ENCODE measurements at places on chromosomes 7 and 10. TPM values are rescaled to one million over a fixed set of nuclear protein-coding genes. Genes with fewer than 3 reads are reported as not detected.

DNA sequence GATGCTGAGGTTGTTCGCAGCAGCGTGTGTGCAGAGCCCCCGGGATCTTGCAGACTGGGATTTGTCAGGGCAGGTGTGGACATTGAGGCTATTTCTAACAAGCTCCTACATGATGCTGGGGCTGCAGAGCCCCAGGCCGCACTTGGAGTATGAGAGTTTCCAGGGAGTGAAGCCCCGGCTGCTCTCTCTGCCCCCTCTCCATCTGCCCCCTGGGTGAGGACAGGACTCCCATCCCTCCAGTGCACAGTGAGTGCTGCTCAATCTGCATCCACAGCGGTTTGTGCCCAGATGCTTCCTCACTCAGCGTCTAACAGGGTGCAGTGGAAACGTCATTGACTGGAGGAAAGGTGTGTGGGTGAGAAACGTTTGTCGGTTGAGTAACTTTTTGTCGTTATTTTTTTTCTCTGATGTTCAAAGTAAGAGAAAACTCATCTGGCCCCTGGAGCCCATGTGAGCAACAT lies 25.3 kb downstream of the IL2RA start:
- peaks cover 6% of the 10 kb centered on the region for H3K4me1 ChIP-seq
- no peaks in the 10 kb centered on the region for H3K36me3 ChIP-seq
- H3K27ac ChIP-seq, result no peak overlapping the region

DNA sequence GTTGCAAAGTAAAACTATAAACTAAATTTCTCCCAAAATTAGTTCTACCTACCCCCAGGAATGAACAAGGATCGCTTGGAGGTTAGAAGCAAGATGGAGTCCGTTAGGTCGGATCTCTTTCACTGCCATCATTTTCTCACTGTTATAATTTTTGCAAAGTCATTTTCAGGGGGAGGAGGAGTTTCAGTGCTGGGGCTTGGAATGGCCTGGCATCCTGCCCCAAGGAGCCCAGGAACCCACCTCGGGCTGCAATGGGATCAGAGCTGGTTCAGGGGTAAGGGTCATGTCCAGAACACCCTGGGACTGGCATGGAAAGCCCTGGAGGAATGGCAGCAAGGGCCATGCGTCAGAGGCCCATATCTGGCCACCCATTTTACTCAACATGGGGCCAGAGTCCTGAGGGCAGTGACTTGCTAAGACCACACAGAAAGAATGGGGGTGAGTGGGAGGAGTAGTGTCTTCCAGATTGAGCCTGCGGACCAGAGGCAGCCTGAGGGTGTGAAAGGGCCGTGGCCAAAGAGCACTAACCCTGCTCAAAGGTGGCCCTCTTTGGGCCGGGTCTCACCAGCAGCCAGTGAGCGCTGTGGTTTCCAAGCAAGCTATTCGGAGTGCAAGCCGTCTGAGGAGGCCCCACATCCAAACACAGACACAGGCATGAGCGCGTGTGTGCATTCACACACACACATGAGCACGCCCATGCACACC lies 31.8 kb downstream of the GPRIN2 start:
- H3K4me1 ChIP-seq, result no peaks in the 10 kb centered on the region
- no peaks in the 10 kb centered on the region for H3K36me3 ChIP-seq
- H3K27me3 ChIP-seq, result no peaks in the 10 kb centered on the region
- DNase-seq, result peak; percentile 39

Gene PDGFA
- total RNA-seq, result 13.7 TPM

DNA sequence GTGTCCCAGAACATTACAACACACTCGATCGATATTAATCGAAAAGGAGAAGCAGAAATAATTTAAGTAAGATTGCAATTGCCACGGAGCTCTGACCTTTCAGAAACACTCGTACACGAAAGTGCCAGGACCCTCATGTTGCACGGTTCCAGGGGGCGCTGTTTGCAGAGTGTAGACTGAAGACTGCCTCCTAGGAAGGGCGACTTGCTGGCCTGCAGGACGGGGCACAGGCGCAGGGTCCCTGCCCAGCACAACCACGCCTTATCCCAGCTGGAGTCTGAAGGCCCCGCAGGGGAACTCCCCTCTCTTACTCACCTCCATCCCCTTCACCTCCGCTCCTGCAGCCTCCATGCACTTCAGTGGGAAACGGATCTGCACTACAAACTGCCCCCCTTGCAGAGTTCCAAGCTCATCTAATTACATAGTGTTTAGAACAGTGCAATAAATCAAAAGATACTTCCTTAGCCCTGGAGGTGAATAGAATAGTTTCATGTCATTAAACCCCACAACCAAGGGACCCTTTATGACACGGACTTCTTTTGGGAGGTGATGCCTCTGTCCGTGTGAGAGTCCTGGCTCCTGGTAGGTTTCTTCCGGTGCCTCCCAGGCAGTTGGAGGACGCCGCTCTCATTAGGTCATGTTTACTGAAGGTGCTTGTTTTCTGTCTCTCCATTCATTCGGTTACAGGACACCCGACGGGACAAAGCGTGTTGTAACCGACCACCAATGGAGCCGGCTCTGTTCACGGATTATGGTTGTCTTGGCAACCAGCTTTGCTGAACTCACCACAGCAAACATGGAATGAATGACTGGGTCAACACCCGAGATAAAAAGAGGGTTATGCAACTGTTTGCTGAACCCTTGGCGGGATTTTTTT lies 262.2 kb downstream of the BAMBI start:
- H3K27me3 ChIP-seq, result peaks cover 35% of the 10 kb centered on the region
- peak; percentile 97 for DNase-seq
- no peaks in the 10 kb centered on the region for H3K36me3 ChIP-seq
- peaks cover 19% of the 10 kb centered on the region for H3K4me1 ChIP-seq
- peak overlapping the region; percentile 42 for H3K4me3 ChIP-seq

Gene FAM24B
- total RNA-seq, result not detected

DNA sequence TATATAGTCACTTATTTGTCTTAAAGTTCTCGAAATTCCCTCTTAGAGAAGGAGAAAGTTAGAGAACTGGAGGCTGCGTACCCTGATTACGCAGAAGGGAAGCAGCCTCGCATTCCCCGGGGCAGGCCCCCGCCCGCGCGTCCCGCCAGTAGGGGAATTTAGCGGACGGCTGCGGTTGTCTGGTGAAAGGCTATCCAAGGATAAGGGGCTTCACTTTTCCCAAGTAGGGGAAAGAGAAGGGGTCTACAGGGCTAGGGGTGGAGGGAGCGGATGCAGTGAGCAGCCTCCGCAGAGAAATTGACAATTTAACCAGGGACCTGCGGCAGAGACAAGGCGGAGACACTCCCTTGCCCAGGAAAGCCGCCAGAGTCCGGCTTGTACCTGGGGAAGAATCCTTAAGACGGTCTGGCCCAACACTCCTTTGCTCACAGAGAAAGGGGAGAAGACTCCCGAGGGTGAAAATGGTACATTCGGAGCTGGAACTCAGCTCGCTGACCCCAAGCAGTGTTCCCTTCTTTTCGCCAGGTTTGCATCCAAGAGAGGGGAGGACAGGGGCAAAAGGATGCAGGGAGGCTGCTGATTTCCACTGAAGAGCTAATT lies 994 bp upstream of the MAGI2 start:
- H3K4me3 ChIP-seq, result peak overlapping the region; percentile 60
- peak; percentile 71 for DNase-seq
- no peaks in the 10 kb centered on the region for H3K36me3 ChIP-seq
- H3K27ac ChIP-seq, result no peak overlapping the region
- H3K27me3 ChIP-seq, result peaks cover 75% of the 10 kb centered on the region
- H3K4me1 ChIP-seq, result no peaks in the 10 kb centered on the region

Gene FFAR4
- total RNA-seq, result 0.04 TPM

DNA sequence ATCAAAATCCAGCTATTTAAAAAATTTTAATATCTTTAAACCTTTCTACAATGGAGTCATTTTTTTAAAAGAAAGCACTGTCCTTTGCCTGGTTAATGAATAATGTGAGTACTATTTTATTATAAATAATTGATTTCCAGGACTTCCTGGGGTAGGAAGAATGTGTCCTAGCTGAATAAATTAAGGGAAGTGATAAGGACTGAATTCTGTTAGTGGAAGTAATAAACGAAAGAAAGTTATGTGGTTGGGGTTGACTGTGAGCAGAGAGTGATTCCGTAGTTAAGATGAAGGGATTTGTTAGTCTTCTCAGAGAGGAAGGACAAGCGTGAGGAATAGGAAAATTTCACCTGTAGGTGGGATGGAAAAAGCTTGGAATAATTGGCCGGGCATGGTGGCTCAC lies 59.1 kb downstream of the AHCYL2 start:
- peaks cover 25% of the 10 kb centered on the region for H3K4me1 ChIP-seq
- H3K36me3 ChIP-seq, result no peaks in the 10 kb centered on the region
- H3K27ac ChIP-seq, result no peak overlapping the region

GRCh38 chr7:104971290-104972071 lies 42.5 kb upstream of the KMT2E start:
- peaks cover 5% of the 10 kb centered on the region for H3K4me1 ChIP-seq
- H3K36me3 ChIP-seq, result no peaks in the 10 kb centered on the region
- no peak overlapping the region for H3K4me3 ChIP-seq
- H3K27me3 ChIP-seq, result no peaks in the 10 kb centered on the region

DNA sequence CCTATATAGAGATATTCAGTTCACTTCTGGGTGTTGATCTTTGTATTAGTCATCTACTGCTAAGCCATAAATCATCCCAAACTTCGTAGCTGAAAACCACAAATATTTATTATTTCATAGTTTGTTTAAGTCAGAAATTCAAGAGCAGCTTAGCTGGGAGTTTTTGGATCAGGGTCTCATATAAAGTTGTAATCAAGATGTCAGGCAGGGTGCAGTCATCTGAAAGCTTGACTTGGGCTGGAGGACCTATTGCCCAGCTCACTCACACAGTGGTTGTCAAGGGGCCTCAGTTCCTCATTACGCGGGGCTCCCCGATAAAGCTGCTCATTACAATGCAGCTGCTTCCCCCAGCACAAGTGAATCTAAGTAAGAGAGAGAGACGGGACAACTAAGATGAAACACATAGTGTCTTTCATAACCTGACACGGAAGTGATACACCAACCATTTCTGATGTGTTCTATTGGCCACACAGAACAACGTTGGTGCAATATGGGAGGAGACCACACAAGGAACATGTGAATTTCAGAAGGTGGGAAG lies 15.7 kb downstream of the PPP1R3C start:
- no peak overlapping the region for H3K4me3 ChIP-seq
- H3K4me1 ChIP-seq, result no peaks in the 10 kb centered on the region
- H3K27me3 ChIP-seq, result no peaks in the 10 kb centered on the region
- no peaks in the 10 kb centered on the region for H3K36me3 ChIP-seq

Gene PRLHR
- not detected for total RNA-seq

DNA sequence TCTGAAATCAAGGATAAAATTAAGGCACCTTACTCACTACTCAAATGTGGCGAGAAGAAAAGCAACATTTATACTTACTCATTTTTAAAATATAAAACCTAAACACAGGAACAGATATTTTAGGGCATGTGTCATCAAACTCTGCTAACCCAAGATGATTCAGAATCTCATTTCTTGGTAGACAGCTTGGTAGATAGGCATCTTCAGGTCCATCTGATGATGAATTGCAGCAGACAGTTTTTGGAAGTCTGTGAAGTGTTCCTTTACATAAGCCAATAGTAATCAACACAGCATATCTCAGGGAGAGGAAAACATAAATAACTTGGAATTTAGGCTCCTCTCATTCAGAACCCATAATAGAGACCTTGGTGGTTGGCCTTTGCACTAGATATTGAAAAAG lies 3.4 kb downstream of the HIPK2 start:
- H3K4me3 ChIP-seq, result no peak overlapping the region
- H3K27me3 ChIP-seq, result peaks cover 24% of the 10 kb centered on the region
- H3K36me3 ChIP-seq, result no peaks in the 10 kb centered on the region
- no peak for DNase-seq
- H3K4me1 ChIP-seq, result peaks cover 12% of the 10 kb centered on the region

- H3K4me1 ChIP-seq, result peaks cover 4% of the 10 kb centered on the region
- no peak overlapping the region for H3K4me3 ChIP-seq
- H3K27ac ChIP-seq, result no peak overlapping the region
- H3K27me3 ChIP-seq, result no peaks in the 10 kb centered on the region
- H3K36me3 ChIP-seq, result no peaks in the 10 kb centered on the region
Measured at GRCh38 chr7:34900891-34901513, 136.3 kb downstream of the DPY19L1 start.

Gene CDCA7L
- total RNA-seq, result 39.9 TPM

Gene INHBA
- total RNA-seq, result 0.09 TPM

DNA sequence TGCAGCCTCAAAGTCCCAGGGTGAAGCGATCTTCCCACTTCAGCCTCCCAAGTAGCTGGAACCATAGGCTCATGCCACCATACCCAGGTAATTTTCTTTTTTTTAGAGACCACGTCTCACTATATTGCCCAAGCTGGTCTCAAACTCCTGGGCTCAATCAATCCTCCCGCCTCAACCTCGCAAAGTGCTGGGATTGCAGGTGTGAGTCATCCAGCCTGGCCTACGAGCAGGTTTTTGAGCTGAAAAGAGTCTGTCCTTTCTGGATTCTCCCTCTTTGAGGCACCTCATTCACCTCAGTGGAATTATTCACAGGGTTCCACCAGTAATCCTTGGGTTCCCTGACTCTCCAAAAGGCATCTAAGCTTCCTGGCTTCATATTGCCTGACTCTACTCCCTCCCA lies 7.6 kb upstream of the LEP start:
- H3K27me3 ChIP-seq, result no peaks in the 10 kb centered on the region
- peaks cover 21% of the 10 kb centered on the region for H3K4me1 ChIP-seq
- no peak overlapping the region for H3K27ac ChIP-seq
- H3K4me3 ChIP-seq, result no peak overlapping the region
- no peak for DNase-seq

DNA sequence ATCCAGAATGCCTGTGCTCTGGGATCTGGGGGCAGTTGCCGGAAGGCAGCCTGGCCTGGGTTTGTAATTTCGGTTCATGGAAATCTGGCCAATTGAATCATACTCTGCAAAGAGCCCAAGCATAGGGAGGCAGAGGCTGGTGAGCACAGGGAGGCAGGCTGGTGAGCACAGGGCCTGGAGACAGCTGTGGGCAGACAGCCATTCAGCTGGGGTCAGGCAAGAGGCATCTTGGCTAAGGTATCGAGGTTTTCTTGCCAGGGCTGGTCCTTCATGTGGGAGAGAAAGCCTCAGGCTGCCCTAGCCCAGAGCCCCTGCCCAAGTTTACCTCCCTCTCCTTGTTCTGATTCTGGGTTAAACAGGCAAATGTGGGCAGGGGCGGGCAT lies 63.7 kb upstream of the BAIAP2L1 start:
- H3K4me1 ChIP-seq, result no peaks in the 10 kb centered on the region
- H3K4me3 ChIP-seq, result no peak overlapping the region
- no peak for DNase-seq
- H3K27ac ChIP-seq, result no peak overlapping the region
- no peaks in the 10 kb centered on the region for H3K36me3 ChIP-seq

- no peak overlapping the region for H3K4me3 ChIP-seq
- peaks cover 3% of the 10 kb centered on the region for H3K4me1 ChIP-seq
- H3K27me3 ChIP-seq, result no peaks in the 10 kb centered on the region
- no peak for DNase-seq
- H3K27ac ChIP-seq, result no peak overlapping the region
Measured at GRCh38 chr10:88735661-88736060, 24.2 kb upstream of the LIPN start.
